ENCODE measurements at places on chromosomes 2 and 18.

DNA sequence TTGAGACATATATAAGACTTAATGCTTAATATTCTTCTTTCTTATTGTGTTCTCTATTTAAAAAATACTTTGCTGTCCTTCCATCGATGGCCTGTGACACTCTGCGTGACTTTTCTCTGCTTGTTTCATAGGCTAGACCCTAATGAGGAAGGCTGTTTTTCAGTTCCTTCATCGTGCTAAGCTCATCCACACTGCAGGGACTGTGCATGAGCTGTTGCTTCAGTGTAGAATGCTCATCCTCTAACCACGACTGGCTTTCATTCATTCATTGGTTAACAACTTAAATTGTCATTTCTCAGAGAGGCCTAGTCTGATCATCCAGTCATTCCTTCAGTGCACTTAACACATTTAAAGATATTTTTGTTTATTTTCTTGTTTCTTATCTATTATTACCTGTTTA is 134.4 kb downstream of the CCDC85A start:
- DNase-seq: no peak

- no peak for DNase-seq
Measured at GRCh38 chr2:160137464-160137863, 62.6 kb downstream of the ITGB6 start.

DNA sequence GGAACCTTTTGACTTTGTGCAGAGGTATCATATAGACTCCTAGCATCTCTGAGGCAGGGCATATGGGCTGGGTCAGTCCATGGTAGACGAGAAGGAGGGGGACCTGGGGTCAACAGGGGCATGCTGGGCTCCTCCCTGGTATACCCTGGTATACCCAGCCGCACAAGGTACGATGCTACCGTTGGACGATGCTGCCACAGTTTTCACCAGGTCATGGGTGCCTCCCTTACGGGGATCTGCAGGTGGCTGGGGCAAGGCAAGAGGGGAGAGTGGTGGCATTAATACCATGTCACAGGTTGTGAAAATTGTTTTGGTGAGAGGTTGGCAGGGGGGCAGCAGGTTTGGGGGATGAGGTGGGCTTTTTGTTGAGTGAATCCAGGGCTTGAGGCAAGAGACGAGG is 149.8 kb downstream of the TSN start:
- DNase-seq: no peak

DNA sequence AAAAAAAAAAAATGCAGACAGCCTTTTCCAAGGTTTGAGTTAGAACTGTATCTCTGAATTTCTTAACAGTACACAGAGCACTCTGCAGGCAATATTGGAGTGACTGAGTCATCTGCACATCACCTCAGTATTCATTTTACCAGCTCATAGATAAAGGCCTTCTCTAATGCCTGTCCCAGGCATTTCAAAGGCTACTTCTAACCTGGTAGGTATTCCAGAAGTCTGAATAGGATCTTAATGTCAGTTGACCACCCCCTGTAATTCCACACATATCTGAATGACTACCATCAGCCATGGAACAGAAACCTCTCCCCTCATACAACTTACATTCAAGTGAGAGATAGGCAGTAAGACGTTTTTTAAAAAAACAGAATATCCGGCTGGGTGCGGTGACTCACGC is 9.0 kb downstream of the METTL21A start:
- DNase-seq: no peak

DNA sequence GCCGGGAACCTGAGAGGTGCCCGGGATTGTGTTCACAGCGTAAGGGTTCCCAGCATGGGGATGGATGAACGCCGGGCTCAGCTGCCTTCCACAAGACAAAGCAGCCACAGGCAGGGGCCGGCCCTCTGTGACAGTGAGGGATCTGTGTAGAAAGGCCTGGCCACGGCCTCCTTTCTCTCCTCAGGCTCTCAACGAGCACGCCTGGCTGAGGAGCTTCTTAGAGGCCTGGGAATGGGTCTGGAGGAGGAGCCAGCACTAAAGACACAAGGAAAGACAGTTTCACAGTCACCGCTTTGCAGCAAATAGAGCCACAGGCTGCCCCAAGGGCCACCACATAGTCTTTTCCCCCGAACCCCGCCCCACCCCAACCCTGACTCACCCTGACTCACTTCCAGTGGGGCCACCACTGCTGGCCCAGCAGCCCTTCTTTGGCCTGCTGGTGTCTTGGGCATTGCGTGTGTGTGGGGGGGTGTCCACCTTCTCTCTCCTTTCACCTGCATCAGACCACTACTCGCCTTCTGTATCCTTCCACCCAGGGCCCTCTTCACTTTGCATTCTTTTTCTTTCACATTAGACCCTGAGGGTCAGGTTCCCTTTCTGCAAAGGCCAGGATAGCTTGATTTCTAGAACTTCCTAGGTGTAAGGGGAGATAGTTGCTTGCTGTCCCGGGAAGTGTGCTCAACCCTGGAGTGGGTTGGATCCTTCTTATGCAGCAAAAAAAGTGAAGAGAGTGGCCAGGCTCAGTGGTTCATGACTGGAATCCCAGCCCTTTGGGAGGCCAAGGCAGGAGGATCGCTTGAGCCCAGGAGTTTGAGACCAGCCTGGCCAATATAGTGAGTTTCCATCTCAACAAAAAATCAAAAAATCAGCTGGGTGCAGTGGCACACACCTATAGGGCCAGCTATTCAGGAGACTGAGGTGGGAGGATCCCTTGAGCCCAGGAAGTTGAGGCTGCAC is 19.3 kb upstream of the HPCAL1 start:
- no peak for DNase-seq

GRCh38 chr2:209556354-209556961 is 132.6 kb downstream of the MAP2 start:
- no peak for DNase-seq

- DNase-seq: no peak
Measured at GRCh38 chr2:12585784-12586183, 131.0 kb upstream of the TRIB2 start.

GRCh38 chr18:24103320-24104021 is 35.4 kb upstream of the CABYR start:
- no peak for DNase-seq

- no peak for DNase-seq
Measured at GRCh38 chr2:17083902-17084301, 418.3 kb upstream of the CYRIA start.

DNA sequence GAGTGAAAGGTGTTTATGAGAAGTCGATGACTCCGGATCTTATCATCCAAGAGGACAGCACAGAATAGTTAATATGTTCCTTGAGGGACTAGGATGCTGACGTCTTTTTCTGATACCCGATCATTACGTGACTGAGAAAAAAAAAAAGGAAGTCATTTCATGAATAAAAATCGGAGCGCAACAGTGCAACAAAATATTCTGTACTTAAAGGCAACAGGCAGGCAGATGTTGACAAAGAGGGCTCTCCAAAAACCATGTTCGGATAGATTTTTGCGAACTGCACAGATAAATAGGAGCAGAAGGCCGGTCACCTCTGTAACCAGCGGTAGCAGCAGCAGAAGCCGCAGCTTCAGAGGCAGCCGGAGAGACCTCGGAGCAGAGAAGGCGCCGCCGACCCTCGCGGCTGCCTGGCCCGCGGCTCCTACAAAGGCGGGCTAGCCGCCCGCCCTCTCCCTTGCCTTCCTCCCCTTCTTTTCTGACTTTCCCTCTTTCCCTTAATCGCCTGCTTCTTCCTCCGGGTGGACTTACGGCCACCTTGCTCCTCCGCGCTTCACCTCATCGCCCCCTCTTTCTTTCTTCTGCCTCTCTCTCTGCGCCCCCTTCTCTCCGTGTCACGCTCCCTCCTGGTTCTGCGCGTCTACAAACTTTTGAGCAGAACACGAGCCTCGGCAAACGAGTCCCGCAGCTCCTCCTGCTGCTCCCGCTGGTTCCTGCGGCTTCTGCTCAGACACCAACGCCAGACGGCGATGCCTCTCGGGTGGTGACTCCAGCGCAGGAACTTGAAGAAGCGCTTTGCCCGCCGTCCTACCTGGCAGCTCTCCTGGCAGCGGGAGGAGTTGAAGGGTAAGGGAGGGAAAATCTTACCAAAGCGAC is at the start of gene ADCYAP1:
ADCYAP1 (plus strand) TSS at position 654 of the 873 bp plus-strand sequence. CDS start 516 bp downstream, outside the sequence.
- no peak for DNase-seq

GRCh38 chr2:101808006-101808562 is 110.6 kb downstream of the MAP4K4 start:
- no peak for DNase-seq

GRCh38 chr2:170827841-170828532 is 11.3 kb downstream of the GAD1 start:
- DNase-seq: no peak

GRCh38 chr2:104756118-104756517 is 97.8 kb upstream of the POU3F3 start:
- no peak for DNase-seq

- no peak for DNase-seq
Measured at GRCh38 chr2:138323382-138324067, 178.0 kb upstream of the SPOPL start.

GRCh38 chr2:159475793-159476192 is 140.6 kb downstream of the BAZ2B start:
- DNase-seq: no peak

DNA sequence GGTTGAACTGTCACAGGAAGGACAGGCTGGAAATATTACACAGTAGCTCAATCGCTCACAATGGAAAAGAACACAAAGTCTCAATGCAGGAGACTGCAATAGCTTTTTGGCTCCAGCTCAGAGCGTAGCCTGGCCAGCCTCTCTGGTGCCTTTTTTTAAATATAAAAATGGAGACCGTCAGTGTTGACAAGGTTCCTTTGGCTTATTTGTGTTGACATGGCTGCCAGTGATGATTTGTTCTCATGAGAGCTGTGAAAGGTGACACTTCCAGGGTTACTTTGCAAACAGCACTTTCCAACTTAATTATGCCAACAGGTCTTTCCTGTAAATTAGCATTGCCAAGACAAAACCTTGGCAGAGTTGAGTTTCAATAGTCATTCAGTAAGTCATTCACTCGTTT is 70.8 kb downstream of the KCNE4 start:
- no peak for DNase-seq

DNA sequence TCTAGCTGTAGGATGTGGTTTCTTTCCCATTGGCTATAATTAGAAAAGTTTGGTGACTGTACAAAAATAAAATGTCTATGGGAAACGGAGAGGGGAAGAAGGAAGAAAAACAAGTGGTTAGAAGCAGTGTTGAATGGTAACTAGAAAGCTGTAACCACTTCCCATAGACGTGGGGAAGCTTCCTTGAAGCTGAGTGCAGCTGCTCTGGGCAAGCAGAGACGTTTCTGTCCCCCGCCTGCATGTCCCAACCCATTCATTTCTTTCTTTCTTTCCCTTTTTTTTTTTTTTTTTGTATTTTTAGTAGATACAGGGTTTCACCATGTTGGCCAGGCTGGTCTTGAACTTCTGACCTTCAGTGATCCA is 367.8 kb upstream of the HS6ST1 start:
- DNase-seq: no peak

GRCh38 chr2:231709981-231710798 is 1.9 kb downstream of the PTMA start:
- DNase-seq: peak; percentile 83

GRCh38 chr18:48161191-48161910 is 230.9 kb upstream of the SMAD2 start:
- peak; percentile 78 for DNase-seq

DNA sequence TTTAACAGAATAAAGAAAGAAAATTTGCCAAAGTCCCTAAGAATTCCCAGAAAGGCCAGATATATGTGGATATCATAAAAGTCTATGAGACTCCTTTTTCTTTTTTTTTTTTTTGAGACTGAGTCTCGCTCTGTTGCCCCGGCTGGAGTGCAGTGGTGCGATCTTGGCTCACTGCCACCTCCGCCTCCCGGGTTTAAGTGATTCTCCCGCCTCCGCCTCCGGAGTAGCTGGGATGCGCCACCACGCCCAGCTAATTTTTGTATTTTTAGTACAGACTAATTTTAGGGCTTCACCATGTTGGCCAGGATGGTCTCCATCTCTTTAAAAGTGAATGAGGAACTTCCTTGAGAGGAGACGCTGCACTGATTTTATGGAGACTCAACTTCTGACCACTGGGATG is 335.2 kb downstream of the FBXO15 start:
- DNase-seq: no peak

GRCh38 chr18:4284528-4284927 is 170.6 kb downstream of the DLGAP1 start:
- no peak for DNase-seq

DNA sequence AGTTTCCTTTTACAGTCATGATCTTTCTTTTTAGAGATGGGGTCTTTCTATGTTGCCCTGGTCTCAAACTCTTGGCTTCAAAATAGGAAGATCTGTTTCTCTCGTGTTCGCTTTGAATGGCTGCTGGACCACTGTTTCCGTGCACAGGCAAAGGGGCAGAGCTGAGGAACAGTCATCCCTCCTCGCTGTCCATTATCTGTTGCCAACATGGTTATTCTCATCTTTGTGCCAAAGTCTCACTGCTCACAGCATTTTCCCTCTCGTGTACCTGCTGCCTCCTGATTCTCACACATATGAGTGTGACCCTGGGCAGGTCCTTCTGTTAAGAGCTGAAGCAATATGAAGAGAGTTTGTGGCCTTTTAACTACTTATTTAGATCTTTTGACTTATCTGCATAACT is 28.0 kb upstream of the CCNYL1 start:
- no peak for DNase-seq

DNA sequence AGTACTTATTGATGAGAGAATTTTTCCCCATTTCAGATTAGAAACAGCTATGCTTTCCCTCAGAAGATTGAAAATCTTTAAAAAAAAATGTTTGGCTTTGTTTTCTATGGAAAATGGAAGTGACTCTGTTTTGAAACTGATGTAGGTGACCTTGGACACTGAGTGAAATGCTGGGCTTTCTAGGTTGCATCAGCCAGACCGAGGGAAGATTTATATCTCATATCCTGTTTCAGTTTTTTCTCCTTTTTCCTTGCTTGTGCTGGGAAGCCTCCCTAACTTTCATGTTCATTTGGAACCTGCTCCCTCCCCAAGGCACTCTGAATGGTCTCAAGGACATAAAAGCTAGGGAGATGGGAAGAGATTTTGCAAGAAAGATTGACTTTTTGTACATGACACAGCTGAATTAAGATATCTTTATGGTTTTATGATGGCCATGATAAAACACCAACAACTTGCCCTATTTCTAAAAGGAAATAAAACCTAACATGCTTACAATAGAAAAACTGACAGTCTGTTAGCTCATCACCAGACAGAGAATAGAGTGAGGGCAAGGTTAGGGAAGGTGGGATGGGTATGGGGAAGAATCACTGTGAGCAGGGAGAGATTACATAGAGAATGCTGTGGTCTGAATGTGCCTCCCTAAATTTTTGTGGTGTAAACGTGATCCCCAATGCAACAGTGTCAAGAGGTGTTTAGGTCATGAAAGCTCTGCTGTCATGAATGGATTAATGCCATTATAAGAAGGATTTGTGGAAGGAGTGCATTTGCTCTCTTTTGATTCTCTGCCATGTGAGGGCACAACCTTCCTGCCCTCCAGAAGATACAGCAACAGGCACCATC is 249.7 kb downstream of the TPGS2 start:
- no peak for DNase-seq

GRCh38 chr18:40387130-40387787 is 1567.8 kb upstream of the PIK3C3 start:
- DNase-seq: no peak

GRCh38 chr18:79694895-79695213 is 15.3 kb downstream of the CTDP1 start:
- DNase-seq: no peak

Measured in muscle of arm (tissue), 14 donors.